ENCODE measurements at places on chromosomes 3 and 15.
A peak's percentile ranks its signal among the peaks of the same experiment; 100 is the strongest.

DNA sequence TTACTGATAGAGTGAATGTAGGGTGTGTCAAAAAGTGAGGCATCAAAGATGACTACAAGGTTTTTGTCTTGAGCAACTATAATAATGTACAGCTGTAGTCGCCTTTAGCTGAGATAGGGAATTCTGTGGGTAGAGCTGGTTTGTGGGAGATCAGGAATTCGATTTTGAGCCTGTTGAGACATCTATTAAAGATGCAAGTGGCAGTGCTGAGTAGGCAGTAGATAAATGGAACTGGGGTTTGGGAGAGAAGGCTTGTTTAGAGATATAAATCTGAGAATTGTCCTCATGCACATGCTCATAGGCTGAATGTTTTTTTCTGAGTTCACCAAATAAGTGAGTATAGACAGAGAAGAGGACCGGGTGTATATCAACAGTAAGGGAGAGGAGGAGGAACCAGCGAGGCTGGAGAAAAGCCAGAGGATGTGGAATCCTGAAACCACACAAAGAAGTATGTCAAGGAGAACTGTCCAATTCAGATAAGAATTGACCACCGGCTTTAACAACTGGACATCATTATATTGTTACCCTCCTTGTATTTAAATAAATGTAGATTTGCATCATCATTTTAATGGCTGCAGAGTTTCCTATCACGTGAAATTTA lies 146.0 kb upstream of the TNIK start:
- DNase-seq, result no peak

GRCh38 chr3:147816752-147817151 lies 407.6 kb downstream of the ZIC1 start:
- peak; percentile 7 for DNase-seq

DNA sequence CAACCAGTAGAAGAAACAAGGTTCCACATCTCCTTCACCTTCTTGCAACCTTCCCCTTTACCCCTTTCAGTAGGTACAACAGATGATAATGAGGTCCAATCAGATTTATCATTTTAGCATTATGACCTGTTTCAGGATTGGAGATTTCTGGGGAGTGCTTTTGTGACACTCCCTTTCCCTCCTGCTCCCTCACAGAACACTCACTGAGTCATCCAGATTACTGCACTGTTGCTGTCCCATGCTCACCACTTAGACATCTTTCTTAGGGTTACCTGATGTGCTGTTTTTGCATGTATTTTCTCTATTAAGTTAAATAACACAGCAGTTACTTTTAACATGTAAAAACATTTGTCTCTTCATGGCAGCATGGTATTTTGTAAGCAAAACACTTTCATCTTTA lies 118.5 kb downstream of the MFSD1 start:
- DNase-seq, result no peak

GRCh38 chr3:33681667-33682066 lies 36.4 kb downstream of the CLASP2 start:
- no peak for DNase-seq

- DNase-seq, result no peak
Measured at GRCh38 chr3:6542795-6543194, 318.1 kb upstream of the GRM7 start.

DNA sequence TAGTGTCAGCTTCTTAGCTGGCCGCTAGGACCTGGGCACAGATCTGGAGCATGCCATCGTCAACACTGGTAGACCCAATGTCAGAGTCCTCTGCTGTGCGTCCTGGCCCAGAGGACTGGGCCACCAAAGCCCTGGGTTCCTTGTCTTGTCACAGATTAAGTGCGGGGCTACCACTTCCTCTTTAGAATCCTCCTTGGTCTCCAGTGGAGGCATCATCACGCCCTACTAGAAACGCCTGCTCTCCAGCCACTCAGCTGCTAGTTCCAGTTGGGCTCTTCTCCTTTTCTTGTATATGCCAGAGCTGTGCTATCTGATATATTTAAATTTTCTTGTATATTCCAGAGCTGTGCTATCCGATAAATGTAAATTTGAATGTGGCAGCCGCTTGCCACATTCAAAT lies 11.2 kb downstream of the PPCDC start:
- DNase-seq, result no peak

DNA sequence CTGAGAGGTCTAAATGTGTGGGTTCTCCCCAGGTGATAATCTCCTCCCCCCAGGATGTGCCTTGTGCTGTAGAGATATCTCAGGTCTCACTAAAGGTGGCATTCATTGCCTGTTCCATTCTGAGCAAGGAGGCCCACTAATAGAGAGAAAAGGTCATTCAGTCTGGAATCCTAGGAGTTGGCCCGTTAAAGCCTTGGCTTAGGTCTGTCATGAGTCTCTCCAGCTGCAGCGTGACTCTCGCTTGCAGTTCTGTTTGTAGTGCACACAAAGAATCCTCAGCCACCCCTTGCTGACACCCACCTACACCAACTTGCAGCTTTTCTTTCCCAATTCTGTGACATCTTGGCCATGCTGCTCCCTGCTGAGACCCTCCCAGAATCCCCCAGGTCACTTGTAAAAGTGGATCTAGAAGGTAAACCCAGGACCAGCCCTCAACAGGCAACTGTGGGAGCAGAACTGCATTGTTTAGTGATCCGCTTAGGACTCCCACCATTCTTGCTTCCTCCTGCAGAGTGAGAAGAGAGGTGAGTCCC lies 17.7 kb downstream of the MAGEF1 start:
- DNase-seq, result no peak

DNA sequence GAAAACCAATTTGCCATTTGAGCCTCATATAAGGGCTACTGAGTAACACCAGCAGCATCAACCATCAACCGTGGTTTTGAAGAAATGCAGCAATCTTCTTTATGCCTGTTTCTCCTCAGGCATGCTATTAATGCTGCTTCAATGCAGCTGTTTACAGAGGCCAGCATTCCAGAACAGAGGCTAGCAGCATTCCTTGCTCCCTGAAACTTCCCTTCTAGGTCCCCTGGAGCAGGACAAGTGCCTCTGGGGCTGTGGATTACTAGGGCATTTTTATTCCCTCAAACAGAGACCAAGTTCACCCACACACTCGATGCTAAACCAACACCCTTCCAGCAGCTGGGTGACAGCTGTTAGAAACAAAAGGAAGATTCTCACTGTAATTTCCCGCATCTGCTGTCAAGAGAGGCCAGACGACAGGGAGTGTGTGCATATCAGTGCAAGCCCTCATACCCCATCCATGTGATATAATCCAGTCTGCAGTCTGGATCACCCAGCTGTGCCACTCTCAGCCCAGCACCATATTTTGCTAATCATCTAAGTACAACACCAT lies 57.5 kb downstream of the HOMER2 start:
- peak; percentile 85 for DNase-seq

Data from NCI-H82 (cell line).